ENCODE measurements at places on chromosomes 11 and 22. TPM values are rescaled to one million over a fixed set of nuclear protein-coding genes. Genes with fewer than 3 reads are reported as not detected.

GLYATL2 gene
- 0.56 TPM for total RNA-seq

ATG16L2 gene
- 37.9 TPM for total RNA-seq

SLN gene
- not detected for total RNA-seq

OR4C12 gene
- not detected for total RNA-seq

VPREB3 gene
- 2.4 TPM for total RNA-seq

WBP2NL gene
- total RNA-seq: 3.8 TPM

FGF19 gene
- total RNA-seq: not detected

RTCB gene
- total RNA-seq: 57.0 TPM

GRCh38 chr11:19651653-19652052, 61.0 kb upstream of the NAV2 start:
- no peak for DNase-seq

DNA sequence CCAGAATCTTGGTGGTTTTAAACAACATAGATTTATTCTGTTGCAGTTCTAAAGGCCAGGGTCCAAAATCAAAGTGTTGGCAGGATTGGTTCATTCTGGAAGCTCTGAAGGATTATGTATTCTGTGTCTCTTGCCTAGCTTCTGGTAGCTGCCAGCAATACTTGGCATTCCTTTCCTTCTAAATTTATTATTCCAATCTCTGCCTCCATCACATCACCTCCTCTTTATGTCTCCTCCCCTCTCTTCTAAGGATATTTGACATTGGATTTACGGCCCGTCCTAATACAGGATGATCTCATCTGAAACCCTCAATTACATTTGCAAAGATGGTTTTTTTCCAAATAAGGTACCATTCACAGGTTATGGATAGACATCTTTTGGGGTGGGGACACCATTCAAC, 186.5 kb downstream of the SBF2 start:
- no peak for DNase-seq

DNA sequence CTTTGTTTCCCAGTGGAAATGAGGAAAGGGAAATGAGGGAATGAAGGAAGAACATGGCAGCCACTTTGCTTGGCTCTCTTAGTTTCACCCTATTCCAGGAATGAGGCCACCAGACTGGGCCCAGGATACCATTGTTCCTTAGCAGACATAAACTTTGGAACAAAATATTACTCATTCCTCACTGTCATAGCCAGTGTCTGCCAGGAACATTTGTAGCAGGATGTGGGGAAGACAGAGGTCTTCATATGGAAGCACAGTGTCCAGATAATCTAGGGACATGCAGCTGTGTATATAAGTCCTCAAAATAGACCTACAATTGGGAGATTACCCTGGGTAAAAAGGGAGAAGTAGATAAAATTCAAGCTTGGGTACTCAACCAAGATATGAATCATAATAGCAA, 15.2 kb upstream of the FUT4 start:
- no peak for DNase-seq

DNA sequence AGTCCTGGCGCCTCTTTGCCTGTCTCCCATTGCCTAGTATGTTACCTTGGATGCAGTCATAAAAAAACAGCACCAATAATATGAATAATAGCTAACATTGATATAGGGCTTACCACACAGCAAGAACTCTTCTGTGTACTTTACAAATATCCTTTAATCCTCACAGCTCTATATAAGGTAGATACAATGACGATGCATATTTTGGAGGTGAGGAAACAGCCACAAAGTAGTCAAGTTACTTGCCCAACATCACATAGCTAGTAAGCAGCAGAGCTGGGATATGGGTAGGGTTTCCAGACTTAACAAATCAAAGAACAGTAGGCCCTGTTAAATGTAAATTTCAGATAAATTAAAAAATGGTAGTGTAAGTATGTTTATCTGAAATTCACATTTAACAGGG, 128.8 kb downstream of the ST3GAL4 start:
- DNase-seq: no peak

DNA sequence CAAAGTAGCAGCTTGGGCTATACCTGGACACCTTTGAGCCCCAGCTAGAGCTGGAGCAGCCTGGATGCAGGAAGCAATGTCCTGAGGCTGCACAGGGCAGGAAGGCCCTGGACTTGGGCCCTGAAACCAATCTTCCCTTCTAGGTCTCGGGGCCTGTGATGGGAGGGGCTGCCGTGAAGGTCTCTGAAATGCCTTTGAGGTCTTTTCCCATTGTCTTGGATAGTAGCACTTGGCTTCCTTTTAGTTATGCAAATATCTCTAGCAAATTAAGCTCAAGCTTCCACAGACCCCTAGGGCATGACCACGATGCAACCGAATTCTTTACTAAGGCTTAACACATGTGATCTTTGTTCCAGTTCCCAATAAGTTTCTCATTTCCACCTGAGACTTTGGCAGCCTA, 40.0 kb downstream of the LINC01488 start:
- DNase-seq: no peak

DNA sequence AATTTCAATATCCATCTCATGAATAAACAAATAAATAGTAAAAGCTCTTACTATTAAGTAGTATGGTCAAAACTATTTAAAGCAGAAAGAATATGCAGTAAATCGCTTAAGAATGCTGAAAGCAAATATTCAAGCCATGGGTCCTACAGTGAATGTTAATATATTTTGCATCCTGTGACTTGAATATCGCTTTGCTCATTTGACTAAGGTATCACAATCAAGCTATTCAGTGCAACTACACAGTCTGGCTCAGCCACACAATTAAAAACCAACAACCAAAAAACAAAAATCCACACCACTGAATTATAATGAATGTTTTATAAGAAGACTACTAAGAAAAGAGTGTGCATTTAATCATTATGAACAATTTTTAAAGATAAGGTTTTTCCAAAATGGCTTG, 45.3 kb downstream of the RAB6A start:
- DNase-seq: no peak

DNA sequence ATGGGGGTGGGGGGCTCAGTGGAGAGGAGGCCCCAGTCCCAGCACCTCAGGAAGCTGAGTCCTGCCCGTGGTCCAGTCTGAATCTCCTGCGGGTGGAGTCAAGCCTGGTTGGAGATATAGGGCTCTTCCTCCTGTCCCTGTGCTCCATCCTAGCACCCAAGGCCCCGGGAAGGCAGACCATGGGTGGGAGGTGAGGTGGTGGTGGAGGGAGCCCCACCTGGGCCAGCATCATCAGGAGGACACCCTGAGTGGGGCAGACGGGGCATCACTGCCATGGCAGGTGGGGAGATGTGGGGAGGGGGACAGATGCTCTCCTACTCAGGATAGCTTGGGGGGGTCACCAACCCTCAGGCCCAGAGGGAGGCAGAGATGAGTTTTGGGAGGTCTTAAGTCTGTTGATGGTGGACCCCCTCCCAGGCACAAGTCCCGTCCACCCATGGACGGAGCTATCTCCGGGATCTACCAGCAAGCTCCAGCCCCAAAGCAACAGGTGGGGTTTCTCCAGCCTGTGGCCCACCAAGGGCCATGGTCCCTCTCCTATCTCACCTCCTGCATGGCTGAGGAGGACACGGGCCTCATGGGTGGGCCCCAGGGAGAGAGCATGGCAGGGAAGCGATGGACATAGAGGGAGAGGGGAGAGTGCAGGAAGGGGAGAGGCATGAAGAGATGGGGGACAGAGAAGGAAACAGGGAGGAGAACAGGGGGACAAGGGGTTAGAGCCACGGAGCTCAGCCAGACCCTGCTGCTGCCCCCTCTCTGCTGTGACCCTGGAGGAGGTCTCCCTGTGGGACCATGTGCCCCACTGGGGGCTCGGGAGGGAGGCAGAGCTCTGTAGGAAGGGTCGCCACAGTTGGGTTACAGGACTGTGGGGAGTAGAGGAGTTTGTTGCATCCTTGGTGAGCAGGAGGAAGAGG, 1.3 kb downstream of the MRGPRE start:
- no peak for DNase-seq

GRCh38 chr11:36122671-36123070, 166.6 kb downstream of the COMMD9 start:
- DNase-seq: no peak

DNA sequence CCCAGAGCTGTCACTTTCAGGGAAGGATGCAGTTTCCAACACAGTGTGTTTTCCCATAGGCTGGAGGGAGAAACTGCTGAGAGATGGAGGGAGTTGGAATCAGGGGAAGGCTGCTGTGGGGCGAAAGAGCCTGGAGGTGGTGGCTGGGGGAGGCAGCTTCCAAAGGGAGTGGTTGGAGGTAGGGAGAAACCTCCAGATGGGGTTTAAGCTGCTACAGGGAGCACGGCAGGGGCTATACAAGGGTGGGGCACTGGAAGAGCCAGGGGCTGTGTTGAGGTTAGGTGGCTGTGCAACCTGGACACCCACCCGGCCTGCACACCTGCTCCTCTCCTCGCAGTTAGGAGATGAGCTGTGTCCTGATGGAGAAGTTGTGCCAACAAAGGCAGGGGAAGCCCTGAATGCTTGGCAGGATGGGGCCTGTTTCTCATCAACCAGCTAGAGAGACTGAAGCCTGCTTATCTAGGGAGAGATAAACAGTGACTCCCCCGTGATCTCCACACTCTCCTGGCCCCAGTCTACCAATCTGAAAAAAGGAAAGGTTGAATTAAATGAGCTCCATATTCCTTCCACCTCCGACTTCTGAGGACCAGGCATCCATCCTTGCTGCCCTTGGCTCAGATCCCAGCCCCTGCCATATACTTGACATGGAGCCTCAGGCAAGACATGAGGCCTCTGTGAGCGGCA, 3.6 kb upstream of the SLCO2B1 start:
- no peak for DNase-seq

GRCh38 chr11:44775985-44776446, 49.3 kb downstream of the TSPAN18 start:
- peak; percentile 23 for DNase-seq

DNA sequence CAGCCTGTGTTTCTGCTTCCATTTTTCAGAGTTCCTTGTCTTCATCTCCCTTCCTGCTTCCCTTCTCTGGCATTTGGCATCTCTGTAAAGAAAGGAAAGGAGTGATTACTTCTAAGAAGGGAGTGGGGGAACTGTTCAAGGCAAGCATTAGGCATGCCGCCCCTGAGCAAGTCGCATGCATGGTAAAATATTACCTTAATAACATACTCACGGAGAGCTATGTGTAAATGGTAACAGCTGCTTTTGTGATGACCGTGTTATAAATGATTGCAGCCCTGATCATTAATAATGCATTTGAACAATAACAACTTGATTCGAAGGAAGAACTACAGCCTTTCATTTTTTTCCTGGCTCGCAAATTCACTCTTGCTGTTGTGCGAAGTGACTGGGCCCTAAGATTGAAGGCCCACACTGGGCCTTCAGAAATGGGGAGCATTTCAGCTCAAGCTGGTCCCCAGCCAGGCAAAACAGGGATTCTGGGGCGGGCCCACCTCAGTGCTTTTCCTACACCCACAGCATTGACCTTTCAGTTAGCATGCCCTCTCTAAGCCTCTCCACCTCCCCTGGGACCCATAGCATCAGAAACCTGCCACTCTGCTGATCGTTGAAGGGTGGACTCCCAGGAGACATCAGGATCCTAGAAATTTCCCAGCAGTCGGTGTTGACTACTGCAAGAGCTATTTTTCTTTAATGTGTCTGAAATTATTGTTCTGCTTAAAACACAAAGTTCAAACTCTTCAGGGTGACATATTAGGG, 263.0 kb upstream of the CADM1 start:
- DNase-seq: no peak

- no peak for DNase-seq
Measured at GRCh38 chr22:30301995-30302809, 12.9 kb upstream of the CASTOR1 start.

- DNase-seq: no peak
Measured at GRCh38 chr11:26621132-26621531, 49.1 kb upstream of the MUC15 start.

GRCh38 chr11:101862391-101863233, 52.2 kb upstream of the CEP126 start:
- no peak for DNase-seq

GRCh38 chr22:38191055-38191454, 9.4 kb upstream of the PLA2G6 start:
- DNase-seq: no peak

DNA sequence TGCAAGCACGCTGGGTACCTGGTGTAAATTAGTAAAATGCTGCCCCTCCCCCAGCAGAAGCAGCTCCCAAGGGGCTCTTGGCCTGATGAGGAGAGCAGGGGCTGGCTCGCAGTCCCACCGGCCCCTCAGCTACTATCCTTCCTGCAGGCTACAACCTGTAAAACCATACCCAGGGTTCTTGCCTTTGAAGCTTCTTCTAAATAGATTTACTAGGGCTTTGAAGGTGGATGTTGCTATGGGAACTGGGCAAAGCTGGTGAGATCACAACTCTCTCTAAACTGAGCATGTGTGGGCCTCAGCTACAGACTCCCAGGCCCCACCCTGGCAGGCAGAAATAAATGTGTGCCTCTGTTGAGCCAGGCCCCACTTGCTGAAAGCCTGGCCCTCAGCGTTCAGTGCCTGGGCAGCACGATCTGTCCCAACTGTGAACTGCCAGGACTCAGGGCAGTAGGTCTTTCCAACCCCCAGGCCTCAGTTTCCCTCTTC, 18.5 kb downstream of the CD5 start:
- DNase-seq: peak; percentile 68

- no peak for DNase-seq
Measured at GRCh38 chr11:66476841-66477251, 3.4 kb upstream of the DPP3 start.

GRCh38 chr11:110409174-110409573, 20.6 kb upstream of the FDX1 start:
- no peak for DNase-seq

DNA sequence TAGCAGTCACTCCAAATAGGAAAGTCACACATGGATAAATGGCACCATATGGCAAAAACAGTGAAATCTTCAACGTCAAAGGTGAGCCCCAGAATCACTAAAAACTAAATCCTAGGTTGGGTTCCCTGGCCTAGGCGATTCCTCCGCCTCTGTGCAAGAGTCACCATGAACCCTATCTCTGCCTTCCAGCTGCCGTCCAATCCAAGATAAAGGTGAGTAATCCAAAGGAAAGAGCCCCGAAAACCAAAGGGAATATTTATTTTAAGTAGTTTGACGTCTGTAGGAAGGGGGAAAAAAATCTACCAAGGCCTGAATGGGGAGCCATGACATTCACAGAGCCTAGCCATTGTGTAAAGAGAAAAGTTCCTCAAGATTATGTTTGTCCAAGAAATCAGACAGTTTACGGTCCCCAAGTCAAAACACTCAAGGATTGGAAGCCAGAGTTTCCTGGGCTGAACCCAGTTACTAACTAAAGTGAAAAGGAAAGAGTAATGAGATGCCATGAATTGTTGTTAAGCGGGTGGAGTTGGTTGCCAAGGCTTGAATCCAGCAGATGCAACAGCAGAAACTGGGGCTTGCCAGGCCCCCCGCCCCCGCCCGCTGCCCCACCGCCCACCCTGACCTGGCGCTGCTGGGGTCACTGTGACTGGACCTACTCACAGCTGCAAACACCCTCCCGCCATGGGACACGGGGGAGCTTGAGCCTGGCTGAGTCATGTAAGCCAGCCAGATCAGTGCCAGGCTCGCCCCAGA, 39.7 kb upstream of the ETS1 start:
- no peak for DNase-seq
